ENCODE measurements at places on chromosomes 5 and 9.

- no peak for DNase-seq
These were observed 97.4 kb downstream of the BNC2 start for GRCh38 chr9:16773116-16773515.

DNA sequence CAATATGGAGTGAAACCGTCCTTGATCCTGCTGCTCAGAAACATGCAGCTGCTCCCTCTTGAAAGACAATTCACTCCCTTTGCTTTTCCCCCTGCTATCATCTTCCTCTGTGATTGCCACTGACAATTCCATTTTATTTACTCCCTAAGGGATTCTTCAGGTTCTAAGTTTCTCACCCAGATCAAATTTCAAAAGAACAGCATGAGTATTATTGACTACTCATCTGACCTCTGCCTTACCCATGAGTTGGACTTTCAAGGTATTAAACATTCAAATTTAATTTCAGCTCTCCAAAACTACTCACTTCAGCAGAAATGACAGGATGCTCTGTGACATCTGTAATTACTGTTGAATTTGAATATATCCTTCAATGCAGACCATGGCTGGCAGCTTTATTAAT, 236.5 kb upstream of the HAPLN1 start:
- DNase-seq, result no peak

DNA sequence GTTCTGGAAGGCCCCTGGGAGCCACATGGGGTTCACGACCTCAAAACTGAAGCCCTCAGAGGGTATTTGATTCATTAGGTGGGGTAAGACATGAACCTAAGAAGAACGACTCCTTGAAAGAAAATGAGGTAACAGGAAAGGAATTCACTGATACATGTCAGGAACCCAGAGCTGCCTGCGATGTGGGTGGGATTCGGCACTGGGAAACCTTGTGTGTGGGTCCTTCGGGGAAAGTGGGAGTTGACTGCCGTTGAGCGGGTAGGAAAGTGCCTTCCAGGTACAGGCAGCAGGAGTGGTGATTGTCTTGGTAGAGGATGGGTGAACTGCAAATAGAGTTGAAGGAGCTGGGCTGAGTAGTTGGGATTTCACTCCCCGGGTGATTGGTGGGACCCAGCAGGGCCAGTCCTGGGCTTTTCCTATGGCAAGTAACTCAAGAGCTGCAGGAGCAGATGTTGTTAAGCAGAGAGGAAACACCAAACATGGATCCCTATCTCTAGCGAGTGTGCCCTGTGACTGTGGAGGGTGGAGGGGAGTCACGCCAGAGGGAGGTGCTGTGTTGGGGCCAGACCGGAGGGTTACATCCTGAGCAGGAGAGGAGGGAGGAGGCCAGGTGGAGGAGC, 30.8 kb downstream of the ANKRD33B start:
- DNase-seq, result no peak

DNA sequence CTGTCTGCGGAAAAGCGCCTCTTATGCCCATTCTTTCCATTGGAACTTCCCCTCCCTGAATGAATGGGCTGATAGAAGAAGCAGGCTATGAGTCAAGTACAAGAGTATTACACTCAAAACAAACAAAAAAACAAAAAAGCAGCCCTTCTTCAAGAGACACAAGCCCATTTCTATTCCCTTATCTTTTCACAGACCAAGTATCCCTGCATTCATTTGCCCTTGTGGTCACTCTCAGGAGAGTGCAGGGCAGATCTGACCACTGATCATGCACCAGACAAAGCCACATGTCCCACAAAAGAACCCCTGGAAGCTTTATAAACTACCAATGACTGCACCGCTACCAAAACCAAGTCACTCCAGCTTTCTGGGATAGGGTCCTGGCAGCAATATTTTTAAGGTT, 262.5 kb upstream of the TAS2R1 start:
- DNase-seq, result no peak

DNA sequence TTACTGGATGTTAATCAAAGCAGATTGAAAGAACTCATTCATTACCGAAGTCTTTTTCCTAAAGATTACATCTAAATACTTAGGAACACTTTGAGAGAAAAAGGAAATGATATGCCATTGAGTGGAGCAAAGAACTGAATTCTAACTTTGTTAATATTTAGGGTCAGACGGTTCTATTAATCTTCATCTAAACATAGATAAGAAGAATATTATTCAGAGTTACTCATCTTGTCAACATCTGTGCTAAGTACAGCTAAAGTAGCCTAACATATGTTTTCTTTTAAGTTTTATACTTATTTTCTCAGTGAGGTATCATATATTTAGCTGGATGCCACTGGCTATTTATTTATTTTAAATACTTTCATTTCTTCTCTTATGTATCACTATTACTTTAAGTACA, 1763.7 kb downstream of the EFNA5 start:
- no peak for DNase-seq

DNA sequence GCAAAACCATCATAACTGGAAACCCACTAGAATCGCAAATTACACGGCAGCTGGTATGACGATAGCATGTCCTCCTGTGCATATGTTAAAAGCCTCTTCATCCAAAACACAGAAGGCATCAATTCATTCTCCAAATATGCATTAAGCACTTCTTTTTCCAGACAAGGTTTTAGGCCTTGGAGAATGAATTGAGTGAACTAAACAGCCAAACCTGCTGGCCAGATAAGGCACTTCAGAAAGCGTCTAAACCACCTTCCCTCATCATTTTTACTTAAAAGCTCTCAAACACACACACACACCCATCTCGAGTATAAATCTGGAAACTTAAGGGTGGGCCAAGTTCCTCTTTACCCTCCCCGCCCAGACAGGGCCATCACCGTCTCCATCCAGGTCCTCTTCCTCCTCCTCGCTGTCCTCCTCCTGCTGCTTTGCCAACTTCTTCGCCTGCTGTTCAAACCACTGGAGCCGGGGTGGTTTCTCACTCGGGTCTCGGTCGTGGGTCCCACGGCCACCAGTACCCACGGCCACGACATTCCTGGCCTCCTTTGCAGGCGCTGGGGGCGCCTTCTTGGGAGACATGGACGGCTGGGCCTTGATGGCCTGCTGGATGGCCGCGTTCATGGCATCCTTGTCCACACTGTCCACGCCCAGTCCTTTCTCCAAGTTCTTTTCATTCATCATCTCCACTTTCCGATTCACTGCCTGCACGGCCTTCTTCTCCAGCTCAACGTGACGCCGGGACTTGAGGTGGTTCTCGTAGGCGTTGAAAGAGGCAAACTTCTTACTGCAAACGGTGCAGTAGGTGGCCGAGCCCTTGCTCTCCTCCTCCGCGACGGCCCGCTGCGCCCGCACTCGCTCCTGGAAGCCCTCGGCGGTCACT, 696 bp downstream of the ZNF622 start:
- DNase-seq, result no peak

- peak; percentile 74 for DNase-seq
These were observed 2.5 kb upstream of the MSMP start for GRCh38 chr9:35756275-35757225.

DNA sequence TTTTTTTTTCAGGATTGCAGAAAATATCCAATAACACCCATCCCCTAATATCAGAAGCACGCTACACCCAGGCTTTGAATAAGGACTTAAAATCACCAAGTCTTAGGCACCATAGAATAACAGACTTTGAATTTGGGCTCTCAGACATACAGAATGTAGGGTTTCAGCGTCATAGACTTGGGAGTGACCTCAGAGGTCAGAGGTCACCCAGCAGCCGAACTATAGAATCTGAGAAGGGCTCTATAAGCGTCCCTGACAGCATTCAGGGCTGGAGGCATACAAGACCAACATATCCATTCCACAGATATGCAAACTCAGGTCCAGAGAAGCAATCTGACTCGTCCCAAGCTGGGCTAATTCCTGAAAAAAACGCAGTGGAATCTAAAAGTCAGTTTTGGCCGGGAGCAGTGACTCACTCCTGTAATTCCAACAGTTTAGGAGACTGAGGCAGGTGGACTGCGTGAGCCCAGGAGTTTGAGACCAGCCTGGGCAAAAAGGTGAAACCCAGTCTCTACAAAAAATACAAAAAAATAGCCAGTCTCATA, 34.7 kb downstream of the SLC6A7 start:
- no peak for DNase-seq

- no peak for DNase-seq
These were observed 61.9 kb downstream of the DENND1A start for GRCh38 chr9:123868002-123868401.

GRCh38 chr5:73272351-73272750, 99.4 kb downstream of the TMEM174 start:
- no peak for DNase-seq

DNA sequence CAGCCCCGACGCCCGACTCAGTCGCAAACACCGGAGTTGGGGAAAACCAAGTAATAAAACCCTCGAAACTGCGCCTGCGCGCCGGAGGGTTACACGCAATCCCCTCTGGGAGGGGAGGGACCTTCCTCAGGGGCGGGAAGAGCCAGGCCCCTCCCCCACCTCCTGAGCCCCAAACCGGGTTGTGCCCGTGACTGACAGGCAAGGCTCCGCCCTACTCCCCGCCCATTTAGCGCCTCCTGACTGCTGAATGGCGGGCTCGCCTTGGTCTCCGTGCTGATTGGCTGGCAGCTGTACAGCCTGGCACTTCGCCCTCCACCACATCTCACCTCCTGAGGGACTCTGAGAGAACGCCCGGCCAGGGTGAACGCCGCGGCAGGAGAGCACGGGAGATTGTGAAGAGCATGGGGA, at the start of gene PRDM9:
Gene PRDM9 (plus strand): TSS at position 332 of the 408 bp plus-strand sequence. CDS start 1,425 bp downstream, outside the sequence.
- no peak for DNase-seq

DNA sequence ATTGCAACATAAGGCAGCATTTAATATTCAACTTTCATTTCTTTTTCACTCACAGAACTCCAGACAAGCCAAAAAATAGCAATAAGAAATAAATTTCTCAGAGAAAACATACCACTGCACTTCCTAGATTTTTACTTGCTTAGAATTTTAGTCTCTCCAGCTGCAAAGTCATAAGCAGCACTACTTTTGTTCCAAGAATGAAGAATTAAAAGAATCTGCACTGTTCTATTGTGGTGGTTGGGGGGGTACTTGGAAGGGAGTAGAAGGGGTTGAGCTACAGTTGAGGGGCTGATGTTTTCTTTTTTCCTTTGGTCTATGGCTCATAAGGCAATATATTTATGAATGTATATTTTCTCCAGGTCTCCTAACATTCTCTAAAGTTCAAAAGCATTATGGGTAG, 144.5 kb downstream of the KIAA0825 start:
- no peak for DNase-seq

Data from activated gamma-delta T cell treated with Interleukin-2 at 50 U/mL for 16 hours (primary cell).